ENCODE measurements at places on chromosomes 7 and 10.

DNA sequence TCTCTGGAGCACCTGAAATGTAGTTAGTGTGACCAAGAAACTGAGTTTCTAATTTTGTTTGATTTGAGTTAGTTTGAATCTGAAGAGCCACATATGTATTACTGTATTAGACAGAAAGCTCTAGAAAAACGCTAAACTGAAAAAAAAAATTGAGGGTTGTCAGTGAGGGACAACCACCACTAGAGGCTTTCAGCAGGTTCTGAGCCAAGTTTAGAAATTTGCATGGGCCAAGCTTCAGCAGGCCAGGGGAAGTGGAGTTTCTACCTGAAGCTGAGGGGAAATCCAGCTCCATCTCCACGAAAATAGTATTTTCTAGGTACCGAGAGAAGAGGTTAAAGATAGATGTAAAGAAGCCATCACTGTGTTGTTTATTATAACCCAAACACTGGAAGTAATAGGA is 77.9 kb upstream of the PLXNA4 start:
- DNase-seq, result no peak

DNA sequence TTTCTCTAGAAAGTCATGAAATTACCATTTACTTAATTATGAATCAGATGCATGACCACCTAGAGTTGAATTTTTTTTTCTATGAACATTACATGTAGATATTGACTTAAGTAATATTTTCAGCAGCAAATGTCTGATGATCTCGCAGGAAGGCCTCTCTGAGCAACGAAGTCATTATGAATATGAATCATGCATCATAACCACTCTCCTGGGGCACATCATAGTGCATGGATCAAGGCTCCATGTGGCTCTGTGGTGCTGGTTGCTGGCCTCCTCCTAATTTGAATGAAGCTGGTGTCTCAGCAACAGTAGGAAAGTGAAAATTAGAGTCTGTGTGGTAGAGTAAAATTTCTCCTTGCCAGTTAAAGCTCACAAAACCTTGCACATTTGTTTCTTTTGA is 121.4 kb upstream of the INHBA start:
- DNase-seq, result no peak

DNA sequence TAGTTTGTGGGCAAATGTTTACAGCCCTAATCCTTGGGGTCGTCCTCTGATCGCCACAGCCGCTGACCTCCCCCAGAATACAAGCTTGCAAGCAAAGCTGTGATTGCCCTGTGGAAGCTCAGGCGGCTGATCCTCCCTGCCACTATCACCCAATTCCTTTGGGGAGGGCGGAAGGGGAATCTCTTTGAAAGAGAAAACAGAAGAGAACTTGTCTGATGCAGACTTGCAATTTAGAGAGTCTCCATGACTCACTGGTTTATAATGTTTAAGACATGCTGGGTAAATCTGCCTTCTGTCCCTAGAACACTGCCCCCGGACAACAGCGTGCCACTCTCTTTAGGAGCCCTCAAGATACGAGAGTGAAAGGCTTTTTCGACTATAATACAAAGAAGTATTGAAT is 75.5 kb downstream of the NRP1 start:
- DNase-seq, result no peak

DNA sequence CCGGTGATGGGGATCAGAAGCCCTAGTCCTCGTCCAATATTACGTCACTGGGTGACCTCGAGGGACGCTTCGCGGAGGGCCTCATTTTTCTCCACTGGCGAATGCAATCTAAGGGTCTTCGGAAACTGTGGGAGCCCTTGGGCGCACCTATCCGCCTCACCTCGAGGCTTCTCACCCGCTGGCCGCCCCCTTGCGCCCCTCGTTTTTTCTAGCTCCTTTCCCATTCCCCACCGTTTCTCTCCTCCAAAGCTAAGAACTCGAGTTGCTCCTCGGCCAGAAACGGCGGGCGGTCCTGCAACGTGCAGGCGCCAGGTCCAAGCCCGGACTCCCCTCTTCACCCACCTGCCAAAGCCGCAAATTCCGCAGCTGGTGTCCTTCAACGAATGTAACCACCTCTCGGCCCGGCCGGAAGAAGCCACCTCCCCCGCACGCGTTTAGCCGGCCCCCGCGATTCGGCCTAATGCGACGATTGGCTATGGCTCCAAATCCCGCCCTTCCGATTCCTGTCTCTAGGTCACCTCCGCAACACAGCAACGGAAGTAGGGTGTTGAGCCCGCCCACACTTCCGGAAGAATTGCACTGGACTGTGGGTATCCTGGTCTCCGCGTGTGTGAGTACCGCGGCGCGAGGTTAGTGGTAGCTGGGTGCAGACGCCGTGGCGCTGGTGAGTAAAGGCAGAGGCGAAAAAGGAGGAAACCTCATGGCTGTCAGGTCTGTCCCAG is at the start of the genes ATP5MK and PDCD11:
ATP5MK (minus strand) TSS at position 409 of the 722 bp plus-strand sequence. CDS start 4,018 bp downstream, outside the sequence.
PDCD11 (plus strand) TSS at position 560 of the 722 bp plus-strand sequence. CDS start 1,801 bp downstream, outside the sequence.
- DNase-seq, result peak; percentile 95

GRCh38 chr7:155491812-155492211 is 33.9 kb downstream of the EN2 start:
- DNase-seq, result no peak

DNA sequence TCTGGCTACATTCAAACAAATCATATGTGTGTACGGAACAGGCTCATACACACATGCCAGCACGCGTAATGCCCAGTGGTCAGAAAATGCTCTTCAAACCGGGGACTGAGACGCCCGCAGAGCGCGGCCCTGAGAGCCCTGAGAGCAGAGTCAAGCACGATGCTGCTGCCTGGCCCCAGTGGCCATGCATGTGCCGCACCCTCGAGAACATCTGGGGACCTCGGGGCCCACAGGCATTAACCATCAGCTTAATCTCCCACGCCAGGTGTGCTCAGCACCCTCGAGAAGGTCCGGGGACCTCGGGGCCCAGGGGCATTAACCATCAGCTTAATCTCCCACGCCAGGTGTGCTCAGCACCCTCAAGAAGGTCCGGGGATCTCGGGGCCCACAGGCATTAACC is 163.1 kb downstream of the PTPRN2 start:
- DNase-seq, result no peak

- DNase-seq, result no peak
Observed at GRCh38 chr10:123380491-123381085, 226.4 kb downstream of the BUB3 start.

DNA sequence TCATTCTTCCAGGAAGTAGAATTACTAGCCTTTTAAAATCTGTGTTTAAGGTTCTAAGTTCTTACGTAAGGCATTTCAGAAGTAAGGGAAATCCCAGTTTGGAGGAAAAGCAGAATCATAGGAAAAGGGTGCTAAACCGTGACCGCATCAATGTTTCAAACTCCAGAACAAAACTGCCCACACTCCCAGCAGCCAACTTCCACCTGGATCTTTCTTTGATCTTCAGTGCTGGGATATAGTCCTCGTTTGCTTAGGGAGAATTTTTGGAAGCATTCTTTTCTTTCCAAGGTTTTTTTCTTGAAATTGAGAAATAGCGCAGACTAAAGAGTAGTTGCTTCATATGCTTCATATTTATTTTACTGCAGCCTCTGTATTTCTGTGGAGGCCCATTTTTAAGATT is 8.9 kb downstream of the PROSER2 start:
- no peak for DNase-seq

- no peak for DNase-seq
Observed at GRCh38 chr7:158123214-158123613, 464.4 kb downstream of the PTPRN2 start.

DNA sequence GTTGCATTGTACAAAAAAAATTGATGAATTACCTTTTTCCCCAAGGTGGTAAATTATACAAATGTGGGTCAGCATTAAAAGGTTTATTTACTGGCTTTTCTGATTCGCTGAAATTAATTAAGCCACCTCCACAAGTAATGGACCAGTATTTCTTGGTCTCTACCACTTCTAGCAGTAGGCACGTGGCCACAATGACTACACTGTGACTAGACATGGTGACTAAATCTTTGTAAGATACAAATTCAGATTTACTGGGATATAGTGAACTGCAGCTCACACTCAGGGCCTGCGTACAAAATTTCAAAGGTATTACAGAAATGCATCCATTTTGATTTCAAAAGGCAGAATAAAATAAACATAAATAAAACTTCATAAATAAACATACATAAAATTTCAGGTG is 10.9 kb downstream of the HPSE2 start:
- DNase-seq, result no peak

- DNase-seq, result no peak
Observed at GRCh38 chr10:52257692-52258075, 56.4 kb upstream of the DKK1 start.

GRCh38 chr10:88417387-88418030 is 165.6 kb downstream of the RNLS start:
- no peak for DNase-seq

- no peak for DNase-seq
Observed at GRCh38 chr7:39488467-39489393, 77.5 kb upstream of the YAE1 start.

DNA sequence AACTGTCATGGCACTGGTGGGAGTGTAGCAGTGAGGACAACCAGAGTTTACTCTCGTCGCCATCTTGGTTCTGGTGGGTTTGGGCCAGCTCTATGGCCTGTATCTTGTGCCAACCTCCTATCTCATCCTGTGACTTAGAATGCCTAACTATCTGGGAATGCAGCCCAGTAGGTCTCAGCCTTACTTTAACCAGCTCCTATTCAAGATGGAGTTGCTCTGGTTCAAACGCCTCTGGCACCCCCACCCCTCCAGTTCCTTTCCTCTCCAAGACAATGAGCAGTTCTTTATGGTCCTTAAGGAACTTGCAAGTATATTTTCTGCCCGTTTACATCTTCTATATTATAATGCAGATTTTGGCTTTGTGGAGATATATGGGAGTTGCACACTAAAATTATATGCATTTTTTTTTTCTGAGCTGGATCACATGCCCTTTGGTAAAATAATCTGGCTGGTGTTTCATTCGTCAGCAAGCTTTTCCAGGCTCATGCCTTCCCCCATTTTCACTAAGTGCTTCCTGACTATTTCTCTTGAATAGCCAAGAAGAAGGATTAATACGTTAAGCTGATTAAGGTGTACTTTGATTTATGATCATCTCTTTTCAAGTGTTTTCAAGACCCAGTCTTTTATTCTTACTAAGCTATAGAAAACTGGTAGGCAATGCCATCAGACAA is 11.2 kb upstream of the WIPF3 start:
- no peak for DNase-seq

- no peak for DNase-seq
Observed at GRCh38 chr7:139603282-139603681, 79.8 kb downstream of the CLEC2L start.

GRCh38 chr10:133441780-133442179 is 12.0 kb upstream of the SCART1 start:
- no peak for DNase-seq

DNA sequence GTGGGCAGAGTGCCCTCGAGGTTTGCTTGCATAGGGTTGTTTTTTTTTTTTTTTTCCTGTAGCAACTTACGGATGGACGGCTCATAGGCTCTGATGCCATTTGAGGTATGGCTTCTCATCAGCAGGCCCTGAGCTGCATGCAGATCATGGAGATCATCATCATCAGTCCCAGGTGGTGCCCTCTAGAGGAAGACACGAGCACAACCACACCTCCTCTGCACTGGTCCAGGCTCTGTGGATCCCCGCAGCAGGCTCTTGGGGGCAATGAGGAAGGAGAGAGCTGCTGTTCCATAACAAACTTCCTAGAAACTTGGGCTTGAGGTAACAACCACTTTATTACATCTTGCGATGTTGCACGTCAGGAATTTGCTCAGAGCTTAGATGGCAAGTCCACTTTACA is 132.7 kb upstream of the CXCL12 start:
- DNase-seq, result no peak

DNA sequence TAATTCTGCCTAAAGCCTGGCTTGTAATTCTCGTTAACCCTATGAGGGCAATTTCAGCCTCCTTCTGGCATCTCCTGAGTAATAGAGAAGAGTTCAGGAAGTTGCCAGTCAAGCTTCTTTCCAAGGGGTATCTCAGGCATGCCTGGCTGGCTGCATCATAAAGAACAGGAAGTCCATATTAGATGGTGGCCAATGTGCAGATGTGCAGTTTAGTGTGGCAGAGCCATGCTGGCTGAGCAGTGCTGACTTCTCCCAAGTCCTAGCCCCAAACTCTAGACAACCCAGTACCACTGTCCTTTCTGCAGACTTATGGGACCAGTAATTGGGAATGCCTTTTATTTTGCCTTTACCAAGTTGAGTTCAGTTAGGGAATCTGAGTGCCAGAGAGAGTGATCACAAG is 517.9 kb downstream of the GALNT17 start:
- no peak for DNase-seq

DNA sequence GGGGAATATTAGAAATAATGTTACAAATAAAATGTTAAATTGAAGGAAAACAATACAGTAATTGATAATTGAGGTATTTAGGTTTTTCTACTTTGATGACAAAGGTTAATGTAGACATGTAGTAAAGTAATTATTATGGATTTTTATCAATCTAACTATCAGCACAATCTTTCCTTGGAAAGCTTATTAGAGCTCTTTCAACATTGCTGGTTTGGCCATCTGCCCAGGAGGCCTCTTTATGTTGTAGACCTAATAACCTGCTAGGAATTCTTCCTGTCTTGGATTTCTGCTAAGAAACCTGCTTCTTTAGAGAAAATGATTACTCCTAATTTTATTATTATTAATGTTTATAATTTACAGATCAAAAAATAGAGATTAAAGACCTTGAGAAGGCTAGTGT is 78.9 kb downstream of the CHRM2 start:
- DNase-seq, result no peak

GRCh38 chr10:6385665-6386064 is 182.9 kb downstream of the PFKFB3 start:
- no peak for DNase-seq

- DNase-seq, result no peak
Observed at GRCh38 chr7:1664711-1665548, 5.1 kb upstream of the ELFN1 start.

GRCh38 chr7:137934176-137934826 is 67.6 kb downstream of the CREB3L2 start:
- no peak for DNase-seq

DNA sequence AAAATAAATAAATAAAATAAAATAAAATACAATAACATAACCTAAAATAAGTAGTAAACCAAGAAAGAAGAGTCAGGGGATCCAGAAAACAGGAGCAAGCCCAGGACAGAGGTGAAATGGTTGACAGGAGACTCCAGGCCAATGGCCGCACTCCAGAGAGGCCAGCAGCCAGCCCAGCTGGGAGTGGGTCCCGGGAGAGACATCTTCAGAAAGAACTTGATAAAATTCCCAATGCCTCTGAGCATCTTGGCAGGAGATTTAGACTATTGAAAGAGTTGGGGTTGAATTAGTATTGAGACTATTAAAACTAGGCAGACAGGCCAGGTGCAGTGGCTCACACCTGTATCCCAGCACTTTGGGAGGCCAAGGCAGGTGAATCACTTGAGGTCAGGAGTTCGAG is 62.6 kb downstream of the CLIP2 start:
- DNase-seq, result no peak
